AG20443 (cell line): ENCODE measurements at places on chromosomes 13 and 19.

DNA sequence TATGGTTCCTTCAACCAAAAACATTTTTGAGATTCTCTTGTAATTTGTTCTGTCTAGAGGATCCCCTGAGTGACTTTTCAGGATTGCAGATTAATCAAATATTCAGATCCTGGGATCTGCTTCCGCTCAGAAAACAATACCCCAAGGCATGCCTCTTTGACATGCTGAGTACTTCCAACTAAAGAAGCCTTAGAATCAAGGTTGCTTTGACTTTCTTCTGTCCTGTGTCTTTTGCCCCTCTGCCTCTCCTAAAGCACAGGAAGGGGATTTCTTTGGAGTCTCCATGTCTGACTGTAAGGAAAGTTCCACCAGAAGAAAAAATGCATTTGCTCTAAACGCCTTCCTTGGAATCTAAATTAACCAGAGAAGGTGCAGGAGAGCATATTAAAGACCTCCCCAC, 431.5 kb downstream of the FGF14 start:
- DNase-seq, result no peak

DNA sequence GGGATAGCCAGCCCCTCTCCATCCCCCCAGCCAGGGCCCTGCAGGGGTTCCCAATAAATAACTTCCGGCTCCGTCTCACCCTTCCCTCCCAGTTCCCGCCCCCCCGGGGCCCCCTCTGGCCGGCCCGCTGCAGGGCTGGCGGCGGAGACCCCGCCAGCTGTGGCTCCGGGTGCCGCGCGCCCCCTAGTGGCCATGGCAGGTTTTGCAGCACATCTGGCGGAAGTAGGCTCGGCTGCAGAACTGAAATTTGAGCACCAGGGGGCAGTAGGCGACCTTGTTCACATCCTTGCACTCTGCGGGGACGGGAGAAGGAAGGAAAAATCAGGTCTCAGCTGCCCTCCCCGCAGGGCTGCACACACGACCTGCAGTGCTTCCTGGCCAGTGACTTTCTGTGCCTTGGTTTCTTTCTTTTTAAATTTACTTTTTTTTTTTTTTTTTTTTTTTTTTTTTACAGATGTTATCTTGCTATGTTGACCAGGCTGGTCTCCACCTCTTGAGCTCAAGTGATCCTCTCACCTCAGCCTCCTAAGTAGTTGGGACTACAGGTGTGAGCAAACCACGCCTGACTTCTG, 3.6 kb upstream of the MYO1F start:
- DNase-seq, result peak; percentile 83

DNA sequence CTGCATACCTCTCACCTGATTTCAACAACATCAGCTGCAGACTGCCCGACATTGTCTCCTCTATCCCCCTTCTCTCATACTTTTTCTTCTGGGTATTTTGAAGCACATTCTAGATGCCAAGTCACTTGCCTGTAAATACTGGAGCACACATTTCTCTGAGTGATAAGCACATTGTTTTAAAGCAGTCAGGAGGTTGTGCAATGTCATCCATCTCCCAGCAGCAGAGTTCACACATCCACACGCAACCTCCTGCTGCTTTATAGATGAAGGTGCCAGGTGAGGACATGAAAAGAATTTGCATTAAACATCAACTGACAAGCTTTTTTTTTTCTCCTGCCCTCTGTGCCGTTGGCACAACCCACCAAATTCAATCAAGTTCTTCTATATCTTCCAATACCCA, 5.5 kb downstream of the UPK1A start:
- DNase-seq, result no peak

GRCh38 chr13:36806102-36806501, 12.9 kb upstream of the RFXAP start:
- no peak for DNase-seq

DNA sequence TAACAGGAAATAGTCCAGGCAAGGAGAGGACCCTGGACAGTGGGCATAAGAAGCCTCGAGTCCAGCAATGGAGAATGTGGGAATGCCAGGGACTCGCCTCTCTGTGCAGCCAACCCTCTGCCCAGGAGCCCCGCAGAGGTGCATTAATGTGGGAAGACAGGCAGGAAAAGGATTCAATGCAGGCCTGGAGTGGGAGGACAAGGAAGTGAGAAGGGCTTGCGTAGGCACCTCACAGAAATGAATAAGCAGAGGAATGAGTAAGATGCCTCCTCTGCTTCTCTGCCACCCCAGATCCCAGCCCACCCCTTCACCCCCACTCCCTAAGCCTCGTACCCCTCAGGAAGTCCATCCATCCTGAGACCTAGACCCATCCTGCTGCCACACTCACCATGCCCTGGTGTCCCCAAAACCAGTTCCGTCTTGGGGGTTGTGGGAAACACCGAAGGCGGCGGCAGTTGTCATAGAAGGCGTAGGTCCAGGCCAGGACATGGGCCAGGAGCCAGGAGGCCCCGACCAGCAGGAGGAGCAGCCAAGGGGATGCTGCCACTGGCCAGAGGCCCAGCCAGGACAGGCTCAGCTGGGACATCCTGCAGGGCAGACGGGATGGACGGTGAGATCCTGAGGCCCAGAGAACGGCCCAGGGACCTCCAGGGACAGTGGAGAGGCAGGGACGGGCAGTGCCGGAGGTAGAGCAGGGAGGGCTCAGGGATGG, 692 bp downstream of the CYP4F2 start:
- DNase-seq, result no peak

- no peak for DNase-seq
Measured at GRCh38 chr19:39251846-39252245, 3.2 kb upstream of the IFNL4 start.

DNA sequence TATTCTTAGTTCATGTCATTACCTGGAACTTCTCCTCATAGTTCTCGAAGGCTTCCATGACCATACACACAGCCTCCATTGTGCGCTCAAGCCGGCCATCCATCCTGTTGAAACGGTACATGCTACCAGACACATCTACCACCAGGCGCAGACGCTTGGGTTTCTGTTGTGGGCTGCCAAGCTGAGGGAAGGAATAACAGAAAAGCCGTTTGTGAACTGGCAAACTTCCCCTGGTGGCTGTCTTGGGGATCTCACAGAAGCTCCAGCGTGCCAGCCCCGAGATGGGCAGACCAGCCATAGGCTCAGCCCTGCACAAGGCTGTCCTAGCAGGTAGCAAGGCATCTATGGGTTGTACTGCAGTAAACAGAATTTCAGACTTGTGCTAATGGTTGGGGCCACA, 130.1 kb downstream of the RGCC start:
- no peak for DNase-seq

- DNase-seq, result no peak
Measured at GRCh38 chr13:24274452-24275021, 34.8 kb upstream of the C1QTNF9 start.

DNA sequence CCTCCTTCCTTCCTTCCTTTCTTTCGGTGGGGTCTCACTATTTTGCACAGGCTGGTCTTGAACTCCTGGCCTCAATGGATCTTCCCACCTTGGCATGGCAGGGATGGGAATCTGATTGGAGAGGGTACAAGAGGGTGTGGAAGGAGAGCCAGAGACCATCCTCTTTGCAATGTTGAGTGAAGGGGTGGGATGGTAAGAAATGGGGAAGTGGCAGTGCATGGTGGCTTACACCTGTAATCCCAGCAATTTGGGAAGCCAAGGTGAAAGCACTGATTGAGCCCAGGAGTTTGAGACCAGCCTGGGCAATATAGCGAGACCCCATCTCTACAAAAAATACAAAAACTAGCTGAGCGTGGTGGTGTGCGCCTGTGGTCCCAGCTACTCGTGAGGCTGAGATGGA, 5.5 kb downstream of the BLOC1S3 start:
- no peak for DNase-seq

DNA sequence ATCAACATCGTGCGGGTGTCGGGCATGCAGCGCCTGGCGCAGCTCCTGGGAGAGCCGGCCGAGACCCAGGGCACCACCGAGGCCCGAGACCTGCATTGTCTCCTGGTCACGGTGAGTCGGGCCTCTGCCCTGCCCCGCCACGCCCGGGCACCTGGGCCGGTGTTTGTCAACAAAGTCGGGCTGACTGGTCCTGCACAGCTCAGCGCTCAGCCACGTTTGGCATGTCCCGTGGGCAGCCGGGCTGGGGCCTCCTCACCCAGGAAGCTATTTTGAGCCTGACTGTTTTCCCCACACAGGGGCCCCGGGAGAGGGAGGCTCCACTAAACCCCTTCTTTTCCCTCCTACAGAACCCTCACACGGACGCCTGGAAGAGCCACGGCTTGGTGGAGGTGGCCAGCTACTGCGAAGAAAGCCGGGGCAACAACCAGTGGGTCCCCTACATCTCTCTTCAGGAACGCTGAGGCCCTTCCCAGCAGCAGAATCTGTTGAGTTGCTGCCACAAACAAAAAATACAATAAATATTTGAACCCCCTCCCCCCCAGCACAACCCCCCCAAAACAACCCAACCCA, 1.3 kb downstream of the GADD45B start:
- no peak for DNase-seq

DNA sequence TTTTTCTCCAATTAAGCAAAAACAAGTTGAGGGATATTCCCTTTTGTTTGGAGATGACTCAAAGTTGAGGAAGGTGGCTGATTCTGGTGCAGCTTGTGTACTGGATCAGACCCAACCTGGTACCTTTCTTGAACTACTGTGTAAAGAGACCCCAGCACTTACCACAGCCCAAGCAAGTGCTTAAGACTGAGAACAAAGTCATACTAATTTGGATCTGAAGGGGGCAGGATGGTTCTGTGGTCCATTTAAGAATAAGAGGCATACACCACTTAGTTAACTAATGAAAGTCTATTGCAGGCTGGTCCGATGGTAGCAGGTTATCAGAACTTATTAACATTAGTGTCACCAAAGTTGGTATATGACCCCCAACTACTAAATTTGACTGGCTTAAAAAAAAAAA, 6.3 kb downstream of the THSD1 start:
- DNase-seq, result no peak

- no peak for DNase-seq
Measured at GRCh38 chr13:88932950-88933349, 1261.8 kb downstream of the SLITRK5 start.

GRCh38 chr19:5665781-5666513, 14.4 kb downstream of the MICOS13 start:
- DNase-seq, result peak; percentile 68

GRCh38 chr13:42239644-42240043, 32.3 kb upstream of the AKAP11 start:
- DNase-seq, result no peak
